Tongue (tissue), 3 donors: ENCODE measurements at places on chromosomes 6 and 20.
A peak's percentile ranks its signal among the peaks of the same experiment; 100 is the strongest.

- DNase-seq = no peak
These were observed 107.8 kb downstream of the TFAP2A start for GRCh38 chr6:10307028-10307427.

DNA sequence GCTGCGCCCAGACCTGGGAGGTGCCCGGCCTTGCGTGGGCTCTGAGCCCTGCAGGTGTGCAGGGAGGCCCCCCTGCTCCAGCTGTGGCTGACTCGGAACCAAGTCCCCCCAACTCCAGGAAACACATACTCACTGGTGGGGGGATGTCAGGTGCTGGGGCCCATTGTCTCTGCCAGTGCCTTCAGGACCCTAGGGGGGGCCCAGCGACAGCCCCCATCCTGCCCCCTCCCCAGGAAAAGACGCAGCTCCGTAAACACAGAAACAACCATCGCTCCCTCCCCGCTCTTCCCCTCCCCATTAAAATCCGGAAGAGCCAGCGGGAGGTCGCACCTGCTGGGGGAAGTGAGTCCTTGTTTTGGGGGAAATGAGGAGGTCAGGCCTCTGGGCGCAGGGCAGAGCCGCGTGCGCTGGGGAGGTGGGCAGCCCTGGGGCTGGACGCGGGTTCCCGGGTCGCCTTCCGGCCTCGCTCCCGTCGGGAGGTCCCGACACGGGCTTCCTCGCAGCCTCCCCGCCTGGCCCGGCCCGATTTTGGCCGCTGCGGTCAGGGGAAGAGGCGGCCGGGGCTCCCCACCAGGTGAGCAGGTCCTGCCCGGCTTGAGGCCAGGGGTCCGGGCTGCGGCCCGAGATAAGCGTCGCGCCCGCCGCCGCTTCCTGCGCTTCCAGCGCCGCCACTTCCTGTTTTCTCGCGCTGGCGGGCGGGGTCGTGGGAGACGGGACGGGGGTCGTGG is 6.2 kb downstream of the C20orf204 start:
- no peak for DNase-seq

DNA sequence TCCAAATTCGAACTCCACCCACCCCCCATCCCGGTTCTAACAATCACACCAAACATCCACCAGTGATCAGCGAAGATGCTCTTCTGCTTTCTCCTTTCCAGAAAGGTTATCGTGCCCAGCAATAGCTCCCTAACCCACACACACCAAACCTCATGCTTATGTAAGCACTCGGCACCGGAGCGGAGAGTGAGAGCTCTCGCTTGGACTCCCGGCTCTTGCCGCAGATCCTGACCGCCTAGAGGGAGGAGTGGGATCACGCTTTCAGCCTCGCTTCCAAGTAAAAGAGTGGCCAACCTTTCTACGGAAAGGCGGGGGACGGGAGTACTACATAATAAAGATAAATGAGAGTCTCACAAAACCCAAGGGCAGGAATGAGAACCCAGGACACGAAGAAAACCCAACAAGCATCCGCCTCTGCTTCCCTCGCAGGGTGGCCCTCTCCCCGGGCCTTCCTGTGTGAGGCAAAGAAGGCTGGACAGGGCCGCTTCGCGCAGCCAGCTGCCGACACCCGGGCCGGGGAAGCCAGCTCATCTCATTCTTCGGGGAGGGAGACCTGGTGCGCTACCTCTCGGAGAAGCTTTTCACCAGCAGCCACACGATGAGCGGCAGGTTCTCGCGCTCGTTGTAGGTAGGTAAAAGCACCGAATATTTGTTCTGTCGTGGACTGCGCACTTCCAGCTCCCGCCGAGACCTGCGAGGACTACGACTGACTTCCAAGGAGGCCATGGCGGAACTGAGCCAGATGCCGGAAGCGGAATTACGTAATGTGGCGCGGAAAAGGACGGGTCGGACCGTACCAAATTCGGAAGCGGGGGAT is at the start of gene DPM1:
Gene DPM1, minus strand, starts transcription at position 735 of the 817 bp plus-strand sequence. Its CDS starts 9 bp downstream, at position 726.
- peak; percentile 11 for DNase-seq

DNA sequence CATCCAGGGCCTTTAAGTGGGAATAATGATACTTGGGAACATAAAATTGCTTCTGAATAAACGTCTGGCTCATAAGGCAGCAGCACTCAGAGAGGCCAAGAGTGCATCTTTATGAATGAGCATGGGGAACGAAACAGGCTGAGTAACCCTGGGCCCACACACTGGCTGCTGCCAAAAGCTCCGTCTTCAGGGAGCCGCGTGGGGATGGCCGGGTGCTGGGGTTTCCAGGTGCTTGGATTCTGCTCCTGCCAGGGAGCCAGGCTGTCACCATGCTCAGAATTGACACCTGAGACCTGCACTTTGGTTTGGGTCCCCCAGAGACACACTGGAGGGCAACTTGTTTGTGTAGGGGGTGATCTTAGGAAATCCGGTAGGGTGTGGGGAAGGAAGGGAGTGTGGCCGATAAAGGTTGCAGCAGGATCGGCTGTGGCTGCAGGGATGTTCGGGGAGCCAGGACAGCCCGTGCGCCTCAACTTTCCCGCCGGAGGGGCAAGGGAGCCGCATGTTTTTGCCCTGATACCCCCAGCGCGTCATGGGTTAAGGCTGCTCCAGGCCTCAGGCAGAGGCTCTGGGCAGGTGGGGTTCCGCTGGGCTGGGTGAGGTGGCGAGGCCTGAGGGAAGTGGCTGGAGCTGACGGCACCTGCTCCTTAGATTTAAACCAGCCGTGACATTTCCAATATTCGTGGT is 101.8 kb downstream of the YTHDF1 start:
- no peak for DNase-seq
